ENCODE measurements at places on chromosomes 11 and 22.

- DNase-seq = peak; percentile 60
Measured at GRCh38 chr11:114237321-114238280, 58.6 kb upstream of the NNMT start.

DNA sequence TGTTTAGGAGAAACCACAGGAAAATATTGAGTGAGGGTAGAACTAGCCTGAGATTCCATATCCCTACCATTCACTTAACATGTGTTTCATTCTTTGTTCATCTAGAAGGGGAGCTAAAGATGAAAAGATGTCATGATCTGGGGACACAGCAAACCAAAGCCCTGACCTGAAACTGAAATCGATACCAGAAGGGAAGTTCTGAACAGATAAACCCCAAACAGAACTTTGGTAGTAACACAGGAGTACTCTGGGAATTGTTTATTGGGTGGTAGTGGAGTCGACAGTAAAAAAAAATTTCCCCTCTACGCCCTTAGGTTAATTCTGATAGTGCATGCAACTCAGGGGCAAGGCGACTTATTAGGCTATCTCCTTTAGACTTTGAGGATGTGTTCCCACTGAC is 27.2 kb downstream of the OR2AT4 start:
- DNase-seq = no peak

DNA sequence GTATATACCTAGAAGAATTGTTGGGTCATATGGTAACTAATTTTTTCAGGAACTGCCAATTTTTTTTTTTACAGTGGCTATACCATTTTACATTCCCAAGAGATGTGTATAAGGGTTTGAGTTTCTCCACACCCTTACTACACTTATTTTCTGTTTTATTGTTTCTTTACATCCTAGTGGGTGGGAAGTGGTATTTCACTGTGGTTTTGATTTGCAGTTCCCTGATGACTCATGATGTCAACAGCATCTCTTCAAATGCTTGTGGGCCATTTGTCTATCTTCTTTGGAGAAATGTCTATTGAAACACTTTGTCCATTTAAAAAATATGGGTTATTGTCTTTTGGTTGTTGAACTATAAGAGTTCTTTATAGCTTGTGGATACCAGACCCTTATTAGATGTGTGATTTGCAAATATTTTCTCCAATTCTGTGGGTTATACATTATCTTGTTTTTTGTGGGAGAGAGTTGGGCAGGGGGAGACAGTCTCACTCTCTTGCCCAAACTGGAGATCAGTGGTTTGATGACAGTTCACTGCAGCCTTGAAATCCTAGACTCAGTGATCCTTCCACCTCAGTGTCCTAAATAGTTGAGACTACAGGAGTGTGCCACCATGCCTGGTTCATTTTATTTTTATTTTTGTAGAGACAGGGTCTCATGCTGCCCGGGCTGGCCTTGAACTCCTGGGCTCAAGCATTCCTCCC is 30.3 kb upstream of the PISD start:
- peak; percentile 64 for DNase-seq

- no peak for DNase-seq
Measured at GRCh38 chr11:73292525-73292894, 15.6 kb upstream of the ARHGEF17 start.

DNA sequence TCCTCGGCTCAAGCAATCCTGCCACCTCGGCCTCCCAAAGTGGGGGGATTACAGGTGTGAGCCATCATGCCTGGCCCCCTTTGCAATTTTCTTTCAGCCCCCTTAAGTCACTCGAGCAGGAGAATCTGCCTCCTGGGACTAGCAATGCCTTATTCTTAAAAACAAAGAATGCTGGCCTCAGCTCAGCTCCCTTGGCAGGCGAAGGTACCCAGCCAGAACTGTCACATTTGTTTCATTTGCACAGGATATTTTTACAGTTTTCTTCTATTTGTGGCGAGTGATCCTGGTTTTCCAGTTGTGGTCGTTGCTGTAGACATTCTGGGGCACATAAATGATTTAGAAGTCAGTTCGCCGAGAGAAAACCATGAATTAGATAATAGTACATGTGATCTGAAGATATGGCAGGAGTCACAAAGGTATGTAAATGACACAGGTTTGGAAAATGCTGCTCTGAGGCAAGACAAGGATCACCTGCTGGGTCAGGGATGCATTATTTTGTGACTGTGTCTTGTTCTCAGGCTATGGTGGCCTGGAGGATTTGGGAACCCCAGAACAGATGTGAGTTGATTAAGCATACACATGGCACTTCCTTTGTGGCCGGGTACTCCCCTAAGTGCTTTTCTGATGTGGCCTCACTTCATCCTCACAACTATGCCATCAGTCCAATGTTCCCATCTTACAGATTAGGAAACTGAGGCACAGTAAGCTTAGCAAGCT is 51.2 kb upstream of the SLC22A12 start:
- DNase-seq = no peak

Measured in cardiac fibroblast (primary cell).